Hippocampal formation (tissue), 2 donors: ENCODE measurements at places on chromosomes 6 and 20.

DNA sequence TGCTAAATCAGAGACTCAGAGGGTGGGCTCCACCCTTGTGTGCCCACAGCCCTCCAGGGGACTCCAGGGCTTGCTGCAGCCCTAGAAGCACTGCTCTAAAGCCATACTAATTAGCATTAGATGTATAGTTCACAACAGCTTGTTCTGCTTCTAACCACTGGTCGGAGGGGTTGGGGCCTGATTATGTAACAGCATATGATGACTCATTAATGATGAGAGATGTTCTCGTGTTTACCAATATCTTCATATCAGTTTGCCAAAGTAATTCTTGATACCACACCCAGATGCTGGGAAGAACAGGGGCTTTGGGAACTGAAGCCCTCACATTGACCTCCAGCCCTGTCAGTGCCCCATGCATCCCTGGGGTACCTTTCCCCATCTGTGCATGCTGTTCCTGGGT is 104.1 kb upstream of the FOXA2 start:
- no peak for DNase-seq

GRCh38 chr6:21990577-21990976 is 306.3 kb downstream of the PRL start:
- no peak for DNase-seq

GRCh38 chr6:26021001-26021349 is 58.4 kb downstream of the TRIM38 start:
- DNase-seq, result no peak

- no peak for DNase-seq
These were observed 62.4 kb downstream of the TFAP2C start for GRCh38 chr20:56691325-56691998.

- DNase-seq, result no peak
These were observed 225.3 kb downstream of the RIMS1 start for GRCh38 chr6:72111611-72112010.

DNA sequence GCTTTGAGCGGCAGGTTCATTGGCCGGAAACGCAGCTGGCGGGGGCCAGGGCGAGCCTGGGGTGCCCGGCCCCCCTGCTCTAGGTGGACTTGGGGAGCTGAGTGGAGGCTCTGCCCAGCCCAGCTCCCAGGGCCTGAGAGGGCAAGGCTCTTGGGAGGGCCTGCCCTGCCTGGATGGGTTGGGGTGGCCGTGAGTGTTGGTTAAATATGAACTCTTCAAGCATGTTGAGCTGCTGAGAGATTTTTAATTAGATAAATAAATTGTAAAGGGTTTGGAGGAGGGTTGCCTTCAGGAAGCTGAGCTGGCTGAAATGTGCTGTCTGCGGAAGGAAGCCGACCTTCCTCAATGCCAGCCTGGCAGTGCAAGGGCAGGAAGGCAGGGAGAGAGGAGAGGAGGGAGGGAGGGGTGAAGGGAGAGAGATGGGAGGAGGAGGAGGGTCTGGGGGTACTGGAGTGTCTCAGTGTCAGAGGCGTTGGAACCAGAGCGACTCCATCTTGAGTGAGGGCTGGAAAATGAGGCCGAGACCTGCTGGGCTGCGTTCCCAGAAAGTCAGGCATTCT is 39.4 kb upstream of the PMEPA1 start:
- no peak for DNase-seq

GRCh38 chr6:152428126-152428525 is 209.0 kb downstream of the SYNE1 start:
- DNase-seq, result no peak

DNA sequence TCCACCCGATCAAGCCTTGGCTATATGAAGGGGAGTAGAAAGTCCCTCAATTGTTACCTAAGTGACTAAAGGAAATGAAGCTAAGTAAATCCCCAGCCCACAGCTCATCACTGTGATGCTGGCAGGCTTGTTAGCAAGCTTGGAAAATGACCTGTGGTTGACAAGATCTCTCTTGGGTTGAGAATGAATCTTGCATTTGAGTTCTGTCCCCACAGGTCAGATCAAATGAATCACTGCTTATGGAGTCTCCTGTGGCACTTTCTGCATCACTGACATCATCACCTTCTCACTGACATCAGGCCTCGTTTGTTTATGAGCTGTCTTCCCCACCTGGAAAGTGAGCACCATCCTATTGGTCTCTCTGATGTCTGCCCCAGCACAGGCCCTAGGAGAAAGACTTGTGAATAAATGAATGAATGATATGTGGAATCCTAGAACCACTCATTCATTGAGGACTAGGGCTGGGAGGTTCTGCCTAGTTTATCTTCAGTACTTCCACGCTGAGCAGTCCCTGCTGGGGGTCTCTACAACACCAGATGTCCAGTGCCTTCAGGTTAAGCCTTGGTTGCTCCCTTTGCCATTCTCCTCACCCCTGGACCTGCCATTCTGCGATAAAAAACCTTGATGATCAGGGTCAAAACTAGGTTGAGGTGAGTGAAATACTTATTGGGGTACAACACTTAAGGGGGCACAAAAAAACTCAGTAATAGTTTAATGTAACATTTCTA is 318.4 kb upstream of the MOCS1 start:
- DNase-seq, result no peak
